Activated CD4-positive, CD25-positive, alpha-beta regulatory T cell treated with anti-CD3 and anti-CD28 coated beads, Interleukin-2, amount 50 U/mL, for 24 hours (primary cell): ENCODE measurements at places on chromosomes 13 and 19.
A peak's percentile ranks its signal among the peaks of the same experiment; 100 is the strongest.

DNA sequence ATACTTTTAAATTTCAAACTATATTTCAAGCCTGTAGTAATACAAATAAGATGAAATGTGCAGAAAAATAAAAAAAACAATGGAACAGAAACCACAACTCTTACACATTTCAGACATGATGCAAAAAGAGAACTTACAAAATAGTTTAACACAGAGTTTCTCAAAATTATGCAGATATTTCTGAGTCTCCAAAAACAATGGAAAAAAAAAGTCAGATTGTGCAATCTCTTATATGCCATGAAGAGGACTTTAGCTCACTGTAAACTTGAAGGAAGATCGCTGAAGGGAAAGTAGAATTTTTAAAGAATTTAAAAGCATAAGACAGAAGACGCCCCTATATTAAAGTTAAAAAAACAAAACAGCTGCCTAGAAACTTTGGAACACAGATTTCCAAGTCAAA, 20.4 kb downstream of the ZNF708 start:
- no peak for ATAC-seq

DNA sequence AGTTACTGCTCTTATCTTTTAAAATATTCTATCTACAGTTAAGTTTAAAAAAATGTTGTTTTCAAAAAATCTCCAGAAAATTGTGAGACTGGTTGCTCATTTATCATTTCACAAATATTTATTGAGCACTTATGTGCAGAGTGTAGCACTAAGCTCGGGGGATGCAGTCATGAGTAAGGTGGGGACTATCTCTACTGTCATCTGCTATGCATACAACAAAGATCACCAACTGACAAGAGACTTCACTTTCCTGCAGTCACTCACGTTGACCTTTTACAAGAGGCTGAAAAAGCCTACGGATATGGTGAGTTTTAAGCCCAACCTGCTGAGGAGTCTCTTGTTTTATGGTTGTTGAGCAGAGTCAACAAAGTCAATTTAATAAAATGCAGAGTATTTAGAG, 392.5 kb downstream of the KLF12 start:
- ATAC-seq, result no peak

DNA sequence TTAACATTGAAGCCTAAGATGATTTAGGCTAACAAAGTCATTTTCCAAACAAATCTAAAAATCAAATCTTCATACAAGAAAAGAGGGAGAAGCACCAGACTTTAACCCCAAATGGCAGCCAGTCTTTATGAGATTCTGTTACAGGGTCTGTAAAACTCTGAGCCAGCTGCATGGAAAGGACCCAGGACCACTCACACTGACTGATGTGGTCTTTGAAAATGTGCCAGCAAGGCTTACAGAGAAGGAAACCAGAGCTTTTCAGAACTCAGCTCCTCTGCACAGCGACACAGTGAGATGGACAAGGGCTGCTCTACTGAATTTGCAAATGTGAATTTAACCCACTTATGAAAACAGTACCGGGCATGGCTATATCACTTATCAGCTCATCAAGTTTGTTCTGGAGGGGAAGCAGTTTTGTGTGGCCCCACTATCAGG, 98.8 kb upstream of the SERP2 start:
- no peak for ATAC-seq

- no peak for ATAC-seq
These were observed 68.6 kb downstream of the FOXO1 start for GRCh38 chr13:40597735-40598365.

- no peak for ATAC-seq
These were observed 489.1 kb upstream of the TSHZ3 start for GRCh38 chr19:31838163-31838815.

GRCh38 chr19:28501976-28502375, 711.0 kb downstream of the UQCRFS1 start:
- no peak for ATAC-seq

- no peak for ATAC-seq
These were observed 22.8 kb downstream of the HTR2A start for GRCh38 chr13:46874006-46874405.

- no peak for ATAC-seq
These were observed 37.8 kb downstream of the OLFM4 start for GRCh38 chr13:53066411-53066810.

DNA sequence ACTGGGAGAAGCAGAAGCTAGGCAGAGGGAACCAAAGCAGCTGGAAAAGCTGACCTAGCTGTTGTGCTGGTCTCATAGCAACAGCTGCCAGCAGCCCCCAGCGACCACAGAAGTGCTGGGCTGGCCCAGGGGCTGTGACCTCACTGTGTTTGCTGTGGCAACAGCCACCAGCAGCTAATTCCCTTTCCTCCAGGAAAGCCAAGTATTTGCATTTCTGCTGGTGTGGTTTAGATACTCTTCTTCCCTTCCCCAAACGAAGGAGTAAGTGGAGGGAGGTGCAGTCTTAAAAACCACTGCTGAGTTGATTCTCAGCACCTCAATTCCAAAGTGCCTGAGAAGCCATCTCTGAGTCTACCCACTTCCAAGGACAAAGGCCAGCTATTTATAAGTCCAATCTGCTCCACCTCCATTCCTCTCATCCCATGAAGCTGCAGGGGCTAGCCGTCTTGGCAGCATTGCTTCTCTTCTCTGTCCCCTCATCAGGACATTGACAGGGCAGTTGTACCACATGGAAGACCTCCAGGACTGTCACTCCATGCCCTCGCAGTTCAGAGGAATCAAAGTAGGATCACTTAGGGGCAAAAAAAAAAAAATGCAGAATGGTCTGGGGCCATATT, 11.5 kb upstream of the CCDC97 start:
- ATAC-seq, result peak; percentile 14

DNA sequence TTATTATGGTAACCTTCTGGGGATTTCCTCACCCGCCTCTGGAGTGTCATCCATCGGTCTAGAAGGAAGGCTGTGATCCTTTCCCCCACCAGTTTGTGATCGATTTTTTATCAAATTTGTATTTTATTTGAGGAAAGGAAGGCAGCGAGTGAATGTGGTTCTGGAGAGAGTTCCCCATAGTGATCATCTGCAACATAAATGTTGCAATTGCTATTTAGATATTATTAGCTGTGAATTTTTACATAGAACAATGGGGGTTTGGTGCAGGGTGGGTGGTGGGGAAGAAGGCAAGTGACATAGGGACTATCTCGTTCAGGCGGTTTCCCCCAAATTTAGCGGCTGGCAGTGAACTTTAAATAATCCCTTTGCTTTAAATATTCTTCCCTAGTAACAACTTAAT, 1.2 kb downstream of the CDK8 start:
- no peak for ATAC-seq

DNA sequence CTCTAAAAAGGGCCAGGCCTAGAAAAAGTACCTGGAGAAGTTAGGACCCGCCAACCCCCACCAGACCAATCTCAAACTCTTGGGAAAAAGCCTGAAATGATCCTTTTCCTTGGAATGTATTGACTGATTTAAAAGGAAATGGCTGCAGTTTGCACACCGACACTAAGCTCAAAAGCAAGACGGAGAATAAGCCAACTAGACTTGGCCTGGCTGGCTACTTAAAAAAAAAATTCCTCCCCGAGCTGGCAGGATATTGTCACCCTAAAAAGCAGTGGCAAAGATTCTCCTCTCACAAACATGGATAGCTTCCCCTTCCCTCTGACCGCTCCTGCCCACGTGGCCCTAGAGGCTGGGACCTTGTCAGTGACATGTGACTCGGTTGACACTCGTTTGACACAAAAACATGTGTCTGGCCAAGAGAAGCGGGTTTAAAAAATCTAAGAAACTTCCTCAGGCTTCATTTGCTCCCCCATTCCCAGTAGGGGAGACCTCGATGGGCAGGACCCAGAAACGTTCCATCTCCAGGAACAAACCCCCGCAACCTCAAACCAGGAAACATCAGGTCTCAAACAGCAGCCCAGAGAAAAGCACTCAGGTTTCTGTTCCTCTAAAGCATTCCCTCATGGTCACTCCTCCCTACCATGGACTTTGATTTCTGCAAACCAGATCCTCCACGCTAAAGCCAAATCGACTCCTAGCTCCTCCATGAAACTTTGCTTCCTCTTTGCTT, 1.3 kb downstream of the RFX1 start:
- ATAC-seq, result no peak

- ATAC-seq, result no peak
These were observed 3.6 kb downstream of the CCDC61 start for GRCh38 chr19:45998834-45999233.

GRCh38 chr19:51687791-51688670, 5.1 kb upstream of the SPACA6 start:
- no peak for ATAC-seq

DNA sequence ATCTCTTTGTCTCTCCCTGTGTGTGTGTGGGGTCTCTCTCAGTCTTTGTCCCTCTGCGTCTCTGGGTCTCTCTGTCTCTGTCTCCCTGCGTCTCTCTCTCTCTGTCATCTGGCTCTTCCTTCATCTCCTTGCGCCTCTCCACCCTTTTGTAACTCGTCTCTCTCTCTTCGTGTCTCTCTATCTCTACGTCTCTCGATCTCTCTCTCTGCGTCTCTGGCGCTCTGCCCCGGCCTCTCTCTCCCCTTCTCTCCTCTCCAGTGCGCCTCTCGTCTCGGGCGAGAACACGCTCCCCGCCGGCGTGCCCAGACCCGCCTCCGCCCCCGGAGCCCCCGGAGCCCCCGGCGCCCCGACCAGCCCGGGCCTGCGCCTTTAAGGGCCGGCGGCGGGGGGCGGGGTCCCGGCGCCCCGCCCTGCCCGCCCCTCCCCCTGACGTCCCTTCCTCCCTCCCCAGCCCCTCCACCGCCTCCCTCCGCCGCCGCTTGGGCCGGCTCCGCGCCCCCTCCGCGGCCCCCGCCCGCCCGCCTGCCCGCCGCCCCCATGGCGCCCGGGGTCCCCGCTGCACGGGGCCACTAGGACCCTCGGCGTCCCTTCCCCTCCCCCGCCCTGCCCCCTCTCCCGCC, at the start of gene MARK4:
TSS of gene MARK4 (plus strand) at position 440 of the 620 bp plus-strand sequence. CDS start 318 bp downstream, outside the sequence.
- ATAC-seq, result peak; percentile 75
